ENCODE measurements at places on chromosomes 1 and 21.

GRCh38 chr21:44564886-44565598, 6.4 kb upstream of the KRTAP10-3 start:
- no peak for DNase-seq

DNA sequence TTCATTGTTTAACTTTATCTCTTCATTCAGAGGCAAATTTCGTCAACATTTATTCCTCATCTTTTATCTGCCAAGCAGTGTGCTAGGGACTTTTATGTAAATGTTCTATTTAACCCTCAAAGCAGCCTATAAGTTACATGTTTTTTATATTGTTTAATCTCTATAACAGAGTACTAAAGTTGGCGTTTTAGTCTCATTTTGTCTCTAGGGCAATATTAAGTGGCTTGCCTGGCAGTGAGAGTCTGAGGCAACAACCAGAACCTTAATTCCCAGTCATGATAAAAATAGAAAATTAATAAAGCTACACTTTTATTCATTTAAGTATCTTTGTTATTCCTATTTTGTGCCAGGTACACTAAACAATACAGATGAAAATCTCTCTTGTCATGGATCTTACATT, 994.3 kb upstream of the ADGRL2 start:
- no peak for DNase-seq

- no peak for DNase-seq
Observed at GRCh38 chr1:8476006-8476405, 158.1 kb downstream of the SLC45A1 start.

GRCh38 chr21:38126666-38127303, 130.0 kb upstream of the KCNJ15 start:
- peak; percentile 43 for DNase-seq

GRCh38 chr1:94253456-94254017, 16.2 kb upstream of the ARHGAP29 start:
- DNase-seq: no peak

Measured in H54 (cell line).